SW 1271 (cell line): ENCODE measurements at places on chromosomes 11 and 22.

DNA sequence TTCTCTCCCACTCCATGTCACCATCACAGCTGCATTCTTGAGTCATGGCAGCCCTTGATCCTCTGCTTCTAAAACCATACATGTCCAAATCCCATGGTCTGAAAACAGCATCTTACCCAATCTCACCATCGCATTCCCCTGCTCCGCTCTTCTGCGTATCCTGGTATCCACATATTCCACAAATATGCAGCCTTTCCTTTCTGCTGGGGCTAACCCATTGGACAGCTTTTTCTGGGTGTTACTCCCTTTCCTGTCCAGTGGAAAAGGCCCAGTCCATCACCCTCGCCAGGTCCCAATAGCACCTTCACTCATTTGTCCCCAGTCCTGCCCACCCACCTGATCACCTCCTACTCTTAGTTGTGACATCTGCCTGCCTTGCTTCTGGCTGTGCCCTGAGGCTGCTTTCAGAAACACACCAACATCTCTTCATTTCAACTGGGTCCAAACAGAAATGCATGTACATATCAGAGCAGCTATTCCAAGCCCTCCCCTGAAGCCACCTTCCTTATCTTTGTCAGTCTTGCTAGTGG is 237.6 kb upstream of the TBCEL start:
- no peak for DNase-seq

GRCh38 chr22:33909911-33910310 is 10.4 kb downstream of the LARGE1 start:
- DNase-seq, result no peak

DNA sequence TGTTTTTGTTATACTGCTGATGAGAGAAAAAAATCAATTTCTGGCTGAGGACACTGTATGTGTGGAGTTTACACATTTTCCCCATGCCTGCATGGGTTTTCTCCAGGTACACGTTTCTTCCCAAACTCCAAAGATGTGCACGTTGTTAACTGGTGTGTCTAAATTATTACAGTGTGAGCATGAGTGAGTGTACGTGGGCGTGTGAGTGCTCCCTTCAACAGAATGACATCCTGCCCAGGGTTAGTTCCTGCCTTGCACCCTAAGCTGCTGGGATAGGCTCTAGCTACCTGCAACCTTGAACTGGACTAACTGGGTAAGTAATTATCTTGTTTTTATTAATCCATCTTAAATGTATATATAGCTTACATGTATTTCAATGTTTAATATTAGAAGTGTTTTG is 5.5 kb downstream of the NPAT start:
- no peak for DNase-seq

DNA sequence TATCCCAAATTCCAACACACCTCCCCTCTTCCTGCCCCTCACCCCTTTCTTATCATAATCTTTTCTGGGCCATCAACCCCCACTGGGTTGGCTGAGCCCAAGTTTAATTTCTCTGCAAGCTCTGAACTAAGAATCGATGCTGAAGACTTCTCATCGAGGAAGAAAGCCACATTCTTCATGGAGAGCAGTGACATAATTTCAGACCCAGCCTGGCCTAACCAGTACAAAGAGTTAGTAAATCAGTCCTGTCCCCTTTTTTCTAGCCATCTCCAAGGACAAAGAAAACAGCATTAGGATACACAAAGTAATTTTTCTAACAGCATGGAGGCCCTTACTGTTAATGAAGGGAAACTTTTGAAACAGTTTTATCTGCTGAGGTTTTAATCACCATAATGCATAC is 45.0 kb downstream of the KCNJ1 start:
- DNase-seq, result no peak

DNA sequence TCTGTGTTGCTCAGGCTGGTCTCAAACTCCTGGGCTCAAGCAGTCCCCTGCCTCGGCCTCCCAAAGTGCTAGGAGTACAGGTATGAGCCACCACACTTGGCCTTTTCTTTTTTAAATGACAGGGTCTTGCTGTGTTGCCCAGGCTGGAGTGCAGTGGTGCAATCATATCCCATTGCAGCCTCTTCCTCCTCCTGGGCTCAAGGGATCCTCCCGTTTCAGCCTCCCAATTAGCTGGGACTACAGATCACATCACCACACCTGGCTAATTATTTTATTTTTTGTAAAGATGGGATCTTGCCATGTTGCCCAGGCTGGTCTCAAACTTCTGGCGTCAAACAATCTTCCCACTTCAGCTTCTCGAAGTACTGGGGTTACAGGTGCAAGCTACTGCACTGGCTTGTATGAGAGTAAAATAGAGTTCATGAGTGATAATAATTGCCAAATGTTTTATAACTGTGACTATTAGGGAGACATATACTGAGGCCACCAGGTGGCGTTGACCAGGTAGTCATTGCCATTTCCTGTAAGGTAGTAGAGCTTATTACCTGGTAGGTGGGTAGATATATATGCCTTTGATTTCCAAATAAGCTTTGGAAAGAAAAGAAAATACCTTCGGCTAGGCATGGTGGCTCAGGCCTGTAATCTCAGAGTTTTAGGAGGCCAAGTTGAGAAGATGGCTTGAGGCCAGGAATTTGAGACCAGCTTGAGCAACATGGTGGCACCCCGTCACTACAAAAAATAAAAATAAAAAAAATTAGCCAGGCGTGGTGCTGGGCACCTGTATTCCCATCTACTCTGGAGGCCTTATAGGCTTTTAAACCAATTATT is 5.4 kb downstream of the FDX1 start:
- peak; percentile 42 for DNase-seq

- no peak for DNase-seq
Measured at GRCh38 chr11:19559746-19560145, 152.9 kb upstream of the NAV2 start.
